ENCODE measurements at places on chromosomes 7 and 10. TPM values are rescaled to one million over a fixed set of nuclear protein-coding genes. Genes with fewer than 3 reads are reported as not detected.

EBLN1 gene
- not detected for total RNA-seq

DNA sequence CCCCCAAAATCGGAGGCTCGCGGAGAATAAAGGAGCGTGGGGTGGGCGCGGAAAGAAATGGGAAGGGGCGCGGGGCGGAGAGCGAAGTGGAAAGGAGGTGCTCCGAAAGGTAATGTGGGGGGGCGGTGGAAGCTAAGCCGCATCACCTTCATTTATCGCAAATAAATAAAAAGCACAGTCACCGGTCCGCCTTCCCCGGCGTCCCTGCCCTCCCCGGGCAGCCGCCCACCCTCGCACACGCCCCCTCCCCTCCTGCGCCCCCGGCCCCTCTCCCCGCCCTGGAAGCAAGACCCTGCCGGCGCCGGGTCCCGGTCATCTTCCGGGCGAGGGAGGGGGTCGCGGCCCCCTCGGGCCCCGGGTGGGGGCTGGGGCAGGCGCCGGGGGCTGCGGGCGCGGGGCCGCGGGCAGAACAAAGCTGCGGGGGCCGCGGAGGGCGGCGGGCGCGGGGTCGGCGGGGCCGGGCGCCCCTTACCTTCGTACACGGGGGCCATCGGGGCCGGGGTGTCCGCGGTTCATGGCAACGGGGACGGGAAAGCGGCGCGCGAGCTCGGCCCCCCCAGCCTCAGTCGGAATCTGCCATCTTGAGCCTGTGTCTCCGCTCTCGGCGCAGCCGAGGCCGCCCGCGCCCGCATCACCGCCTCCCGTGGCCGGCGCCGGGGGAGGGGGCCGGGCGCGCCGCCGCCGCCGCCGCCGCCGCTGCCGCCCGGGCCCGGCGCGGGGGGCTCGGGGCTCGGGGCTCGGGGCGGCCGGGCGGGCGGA is 486 bp downstream of the HIPK2 start:
- DNase-seq = peak; percentile 84

WDR86 gene
- 4.1 TPM for total RNA-seq

DNA sequence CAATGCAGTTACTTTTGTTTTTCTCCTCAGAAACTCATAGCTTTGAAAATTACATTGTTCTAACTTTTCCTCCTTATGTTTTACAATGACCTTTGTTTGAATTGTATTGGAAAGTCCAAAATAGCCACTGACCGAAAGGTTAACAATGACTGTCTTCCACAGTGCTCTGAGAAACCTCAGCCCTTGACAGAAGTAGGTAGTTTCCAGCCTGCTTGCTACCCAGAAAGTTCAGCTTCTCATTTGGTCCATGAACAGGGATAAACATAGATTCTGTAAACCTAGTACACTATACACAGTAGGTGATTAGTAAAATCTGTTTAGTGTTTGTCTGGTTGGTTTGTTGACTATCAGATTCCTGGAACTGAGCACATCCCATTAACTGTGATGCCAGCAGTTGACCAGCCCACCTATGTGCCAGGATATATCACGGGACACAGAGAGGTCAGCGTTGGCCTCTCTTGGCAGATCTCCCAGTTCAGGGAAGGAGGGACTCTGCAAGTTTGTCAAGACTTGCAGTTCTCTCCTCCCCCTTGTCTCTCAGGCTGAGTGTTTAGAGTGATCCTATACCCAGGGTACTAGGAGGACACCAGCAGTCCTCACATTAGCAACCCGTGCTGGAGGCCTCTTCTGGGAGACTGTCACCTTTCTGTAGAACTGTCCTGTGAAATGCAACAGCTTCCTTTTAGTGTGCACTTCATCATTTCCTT is 297.6 kb downstream of the ARHGAP12 start:
- no peak for DNase-seq

PRKRIP1 gene
- total RNA-seq = 13.8 TPM

TWIST1 gene
- total RNA-seq = 5.0 TPM

- no peak for DNase-seq
Observed at GRCh38 chr7:12518920-12519681, 51.4 kb upstream of the SCIN start.

DNA sequence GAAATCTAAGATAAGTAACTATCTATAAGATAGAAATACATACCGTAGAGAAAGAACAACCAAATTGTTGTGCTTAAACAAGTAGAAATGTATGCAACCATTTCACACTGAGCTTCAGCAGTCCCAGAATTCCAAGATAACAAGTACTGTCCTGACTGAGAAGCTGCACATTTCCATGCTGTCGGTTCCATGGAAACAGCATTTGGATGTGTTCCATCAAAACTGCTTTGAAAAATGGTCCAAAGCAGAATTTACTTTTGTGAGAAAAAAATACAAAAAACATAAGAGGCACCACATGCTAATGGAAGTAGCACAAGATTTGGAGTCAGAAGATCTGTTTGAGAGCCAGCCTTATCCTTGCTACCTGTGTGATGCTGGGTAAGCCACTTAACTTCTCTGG is 92.6 kb downstream of the MTERF1 start:
- DNase-seq = no peak

FERD3L gene
- not detected for total RNA-seq

DNA sequence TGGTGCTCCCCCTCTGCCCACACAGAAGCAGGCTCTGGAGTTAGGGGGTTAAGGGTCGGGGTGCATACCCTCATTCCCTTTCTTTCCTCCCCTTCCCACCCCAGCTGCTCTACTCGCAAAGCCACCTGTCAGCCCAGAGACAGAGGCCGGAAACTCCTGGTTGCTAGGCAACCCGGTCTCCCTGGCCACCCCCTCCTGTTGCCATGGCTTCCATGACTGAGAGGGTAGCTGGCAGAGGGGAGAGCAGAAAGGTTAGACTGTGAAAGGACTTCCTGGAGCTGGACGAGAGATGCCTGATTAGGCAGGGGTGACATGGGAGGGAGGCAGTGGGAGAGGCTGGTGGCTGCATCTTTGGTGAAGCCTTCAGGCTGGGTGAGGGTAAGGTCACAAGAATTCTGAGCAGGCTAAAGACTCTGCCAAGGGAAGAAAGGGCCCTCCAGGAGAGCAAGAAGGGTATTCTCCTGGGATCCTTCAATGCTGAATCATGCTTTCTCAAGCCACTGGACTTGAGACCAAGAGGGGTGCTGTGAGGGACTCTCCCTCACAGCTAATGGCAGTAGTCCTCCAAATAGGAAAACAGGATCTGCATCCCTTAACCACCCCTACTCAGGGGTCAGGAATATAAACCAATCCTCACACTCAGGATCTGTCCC is 5.4 kb downstream of the PSD start:
- DNase-seq = no peak

DNA sequence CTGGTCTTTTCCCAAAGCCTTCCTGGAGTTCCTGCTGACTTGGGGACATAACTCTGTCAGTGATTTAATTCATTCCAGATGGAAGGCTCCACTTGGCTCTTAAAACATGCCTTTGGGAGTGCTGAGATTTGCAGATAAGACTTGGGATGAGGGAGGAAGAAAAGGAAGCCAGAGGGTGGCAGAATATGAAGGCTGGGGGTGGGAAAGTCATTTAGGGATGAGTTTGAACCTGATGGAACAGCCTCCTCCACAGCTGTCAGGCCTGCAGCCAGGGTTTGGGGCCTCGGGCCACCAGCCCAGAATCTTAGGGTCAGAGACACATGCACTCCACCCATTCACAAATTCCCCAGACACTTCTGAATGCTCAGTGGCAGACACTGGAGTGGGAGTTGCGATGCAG is 28.4 kb upstream of the EIF5AL1 start:
- peak; percentile 89 for DNase-seq

- no peak for DNase-seq
Observed at GRCh38 chr10:21599582-21599981, 65.5 kb downstream of the MLLT10 start.

DNA sequence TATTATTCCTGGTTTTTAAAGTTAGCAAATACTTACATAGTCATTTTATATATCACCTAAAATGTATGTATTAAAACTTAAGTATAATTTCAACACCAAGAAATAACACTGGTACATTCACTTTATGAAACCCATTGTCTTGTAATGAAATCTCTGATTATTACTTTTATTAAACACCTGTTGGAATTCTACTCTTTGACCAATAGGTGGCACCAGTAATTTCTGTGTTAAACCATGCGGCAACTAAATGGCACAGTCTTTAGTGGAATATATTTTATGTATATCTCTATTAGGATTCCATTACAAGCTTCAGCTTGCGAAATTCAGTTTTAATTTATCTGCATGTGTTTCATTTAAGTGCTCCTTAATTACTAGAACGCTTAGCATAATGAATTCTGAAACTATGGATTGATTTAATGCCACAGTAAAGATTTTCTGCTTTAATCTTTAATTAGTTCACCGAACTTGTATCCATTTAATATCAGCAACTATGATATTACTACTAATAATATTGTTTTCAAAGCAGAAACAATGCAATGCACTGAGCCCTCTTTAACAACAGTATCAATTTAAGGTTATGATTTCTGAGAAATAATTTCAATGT is 181.3 kb downstream of the MAGI2 start:
- no peak for DNase-seq

- no peak for DNase-seq
Observed at GRCh38 chr7:38481401-38481800, 149.8 kb downstream of the AMPH start.

HOXA7 gene
- 6.2 TPM for total RNA-seq

- DNase-seq = no peak
Observed at GRCh38 chr7:2520131-2520760, 672 bp downstream of the LFNG start.

- peak; percentile 88 for DNase-seq
Observed at GRCh38 chr10:110498087-110498981, 627 bp downstream of the DUSP5 start.

CTTNBP2 gene
- total RNA-seq = 7.9 TPM

SEC31B gene
- 7.0 TPM for total RNA-seq

PHYHIPL gene
- 0.10 TPM for total RNA-seq

GRCh38 chr7:142379201-142379885 is 121.5 kb upstream of the PRSS58 start:
- DNase-seq = no peak

GRCh38 chr7:15305002-15305600 is 256.7 kb downstream of the AGMO start:
- DNase-seq = no peak

DNA sequence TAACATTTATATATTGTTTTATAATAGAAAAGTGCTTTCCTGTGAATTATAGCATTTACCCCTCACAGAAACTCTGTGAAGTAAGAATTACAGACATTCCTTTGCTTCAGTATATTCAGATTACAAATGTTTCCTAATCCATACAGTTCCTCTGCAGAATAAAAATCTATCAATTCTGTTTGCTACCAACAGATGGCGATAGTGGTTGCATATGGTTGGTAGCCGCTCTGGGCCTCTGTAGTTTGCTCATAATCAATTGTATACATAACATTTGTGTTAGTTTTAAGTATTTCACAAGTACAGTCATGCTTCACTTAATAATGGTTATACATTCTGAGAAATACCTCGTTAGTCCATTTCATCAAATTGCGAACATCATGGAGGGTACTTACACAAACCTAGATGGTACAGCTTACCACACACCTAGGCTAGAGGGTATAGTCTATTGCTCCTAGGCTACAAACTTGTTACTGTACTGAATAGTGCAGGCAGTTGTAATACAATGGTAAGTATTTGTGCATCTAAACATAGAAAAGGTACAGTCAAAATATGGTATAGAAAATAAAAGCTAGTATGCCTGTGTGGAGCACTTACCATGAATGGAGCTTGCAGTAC is 94.4 kb upstream of the STEAP4 start:
- DNase-seq = no peak

GRCh38 chr7:139004321-139005090 is 23.3 kb upstream of the KIAA1549 start:
- DNase-seq = no peak

AGAP5 gene
- total RNA-seq = 7.8 TPM

GRCh38 chr10:7551950-7552716 is 114.6 kb downstream of the ITIH5 start:
- no peak for DNase-seq

DNA sequence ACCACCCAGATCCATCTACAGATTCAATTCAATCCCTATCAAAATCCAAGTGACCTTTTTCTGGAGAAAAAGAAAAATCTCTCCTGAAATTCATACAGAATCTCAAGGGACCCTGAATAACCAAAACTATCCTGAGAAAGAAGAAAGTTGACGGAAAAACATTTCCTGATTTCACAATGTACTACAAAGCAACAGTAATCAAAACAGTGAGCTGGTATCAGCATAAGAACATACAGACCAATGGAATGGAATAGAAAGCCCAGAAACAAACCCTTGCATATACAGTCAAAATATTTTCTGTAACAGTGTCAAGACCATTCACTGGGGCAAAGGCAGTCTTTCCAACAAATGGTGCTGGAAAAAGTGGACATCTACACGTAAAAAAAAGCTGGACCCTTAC is 89.9 kb downstream of the JMJD1C start:
- no peak for DNase-seq

DNA sequence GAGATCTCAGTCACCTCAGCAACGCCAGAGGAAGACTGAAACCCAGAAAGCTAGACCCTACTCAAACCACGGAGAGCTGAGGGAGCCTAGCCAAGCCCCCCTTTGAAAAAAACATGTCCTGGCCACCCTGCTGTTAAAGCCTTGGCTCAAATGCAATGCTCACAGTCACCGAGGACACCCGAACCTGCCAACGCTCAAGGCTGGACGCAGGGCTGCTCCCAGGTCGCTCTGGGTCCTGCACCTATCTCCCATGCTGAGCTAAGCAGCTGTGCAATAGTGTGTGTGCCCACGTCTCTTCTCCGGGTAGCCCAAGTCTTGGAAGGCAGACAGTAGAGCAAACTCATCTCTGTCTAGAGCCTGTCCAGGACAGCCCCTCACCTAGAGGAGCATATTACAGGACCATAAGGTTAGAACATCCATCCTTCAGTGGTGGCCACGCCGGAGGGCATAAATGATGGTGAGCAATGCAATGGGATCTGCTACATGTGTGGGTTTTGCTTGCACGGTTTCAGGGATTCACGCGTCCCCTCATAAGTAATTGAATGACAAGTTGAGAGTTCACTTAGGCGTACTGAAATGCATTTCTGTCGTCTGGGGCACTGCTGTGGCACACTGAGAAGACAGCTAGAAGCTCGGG is 94.2 kb upstream of the DDC start:
- DNase-seq = peak; percentile 47

GRCh38 chr10:97895915-97896314 is 46.3 kb downstream of the GOLGA7B start:
- no peak for DNase-seq

RBP3 gene
- not detected for total RNA-seq
